DND-41 (cell line): ENCODE measurements at places on chromosomes 4 and X.

DNA sequence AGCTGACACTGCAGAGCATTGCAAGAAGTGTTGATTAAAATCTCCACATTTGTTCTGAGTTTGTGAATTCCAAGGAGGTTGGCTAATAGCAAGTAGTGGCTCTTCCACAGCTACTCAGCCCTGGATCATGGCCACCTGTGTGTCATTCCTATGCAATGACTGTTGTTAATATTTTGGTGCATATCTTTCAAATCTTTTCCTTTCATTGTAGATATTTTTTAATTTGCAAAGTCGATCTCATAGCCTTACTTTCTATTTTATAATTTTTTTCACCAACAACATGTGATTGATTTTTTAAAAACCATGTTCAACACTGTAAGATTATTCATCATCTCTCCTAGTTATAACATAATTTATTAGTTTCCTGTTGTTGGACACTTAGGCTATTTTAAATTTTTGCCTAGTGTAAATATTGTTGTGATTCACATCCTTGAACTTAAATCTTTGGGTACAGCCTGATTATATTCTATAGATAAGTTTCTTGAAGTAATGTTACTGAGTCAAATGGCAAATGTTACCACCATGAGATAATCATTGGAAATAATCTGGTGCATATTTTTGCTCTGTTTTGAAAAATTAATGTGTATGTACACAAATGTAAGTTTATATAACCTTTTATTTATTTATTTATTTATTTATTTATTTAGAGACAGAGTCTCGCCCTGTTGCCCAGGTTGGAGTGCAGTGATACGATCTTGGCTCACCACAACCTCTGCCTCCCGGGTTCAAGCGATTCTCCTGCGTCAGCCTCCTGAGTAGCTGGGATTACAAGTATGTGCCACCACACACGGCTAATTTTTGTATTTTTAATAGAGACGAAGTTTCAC lies 17.1 kb upstream of the ARHGAP10 start:
- no peaks in the 10 kb centered on the region for H3K36me3 ChIP-seq
- H3K4me1 ChIP-seq: no peaks in the 10 kb centered on the region
- H3K27ac ChIP-seq: no peak overlapping the region
- no peak for DNase-seq

- no peak overlapping the region for H3K4me3 ChIP-seq
- peaks cover 42% of the 10 kb centered on the region for H3K36me3 ChIP-seq
- H3K27ac ChIP-seq: no peak overlapping the region
- DNase-seq: no peak
These were observed 15.6 kb downstream of the RBM41 start for GRCh38 chrX:107102980-107103379.

DNA sequence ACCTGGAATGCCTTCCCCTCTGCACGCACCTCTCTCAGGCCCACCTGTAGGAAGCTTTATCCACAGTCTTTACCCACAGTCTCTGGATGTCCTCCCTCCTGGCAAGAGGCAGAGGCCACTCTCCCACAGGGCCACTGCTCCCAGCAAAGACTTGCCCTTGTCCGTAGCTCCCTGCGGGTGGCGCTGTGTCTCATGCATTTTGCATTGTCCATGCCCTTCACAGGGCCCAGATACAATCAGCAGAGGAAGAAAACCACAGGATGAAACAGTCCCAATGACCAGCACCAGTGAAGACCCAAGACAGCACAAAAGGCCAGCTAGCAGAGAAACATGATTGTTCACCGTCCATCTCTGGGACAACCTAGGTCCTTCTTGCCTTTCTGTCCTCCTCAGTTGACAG lies 2.1 kb upstream of the NSG1 start:
- H3K36me3 ChIP-seq: no peaks in the 10 kb centered on the region; the same call in 1 of the 2 replicates
- no peak overlapping the region for H3K4me3 ChIP-seq
- H3K27me3 ChIP-seq: peaks cover 52% of the 10 kb centered on the region

- no peaks in the 10 kb centered on the region for H3K27me3 ChIP-seq
- no peak overlapping the region for H3K27ac ChIP-seq
- no peaks in the 10 kb centered on the region for H3K36me3 ChIP-seq
- H3K4me3 ChIP-seq: no peak overlapping the region
These were observed 169.9 kb downstream of the AASDH start for GRCh38 chr4:56217343-56217890.
